Fibroblast of the conjunctiva (primary cell): ENCODE measurements at places on chromosomes 1 and 21.

DNA sequence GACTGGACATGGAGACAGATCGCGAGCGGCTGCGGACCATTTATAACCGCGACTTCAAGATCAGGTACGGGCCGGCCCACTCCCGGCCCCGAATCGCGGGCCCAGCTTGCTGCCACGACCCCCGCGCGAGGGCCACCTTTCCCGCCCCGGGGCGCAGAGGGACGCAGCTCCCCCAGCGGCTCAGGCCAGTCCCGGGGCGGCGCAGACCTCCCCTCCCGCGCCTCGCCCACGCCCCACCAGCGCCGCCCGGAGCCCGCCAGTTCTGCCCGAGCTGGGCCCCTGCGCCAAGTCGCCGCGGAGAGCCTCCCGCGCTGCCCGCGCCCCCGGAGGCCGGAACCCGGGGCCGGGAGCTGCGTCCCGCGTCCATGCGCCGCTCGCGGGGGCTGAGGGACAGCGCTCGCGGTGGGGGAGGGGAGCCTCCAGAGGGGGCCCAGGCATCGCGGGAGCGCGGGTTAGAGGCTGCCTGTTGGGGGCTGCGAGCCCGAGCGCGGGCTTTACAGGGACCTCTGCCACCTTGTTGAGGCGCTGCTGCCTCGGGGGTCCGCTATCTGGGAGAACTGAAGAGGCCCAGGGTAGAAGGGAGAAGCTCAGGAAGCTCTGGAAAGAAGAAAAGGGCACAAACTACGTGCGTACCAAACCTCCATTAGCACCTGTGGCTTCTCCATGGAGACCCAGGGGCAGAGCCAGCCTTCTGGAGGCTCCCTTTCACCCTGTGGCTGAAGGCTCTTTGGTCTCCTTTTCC lies 698 bp downstream of the MOV10 start:
- DNase-seq: no peak

- no peak for DNase-seq
These were observed 22.4 kb upstream of the INTS3 start for GRCh38 chr1:153705484-153705883.

DNA sequence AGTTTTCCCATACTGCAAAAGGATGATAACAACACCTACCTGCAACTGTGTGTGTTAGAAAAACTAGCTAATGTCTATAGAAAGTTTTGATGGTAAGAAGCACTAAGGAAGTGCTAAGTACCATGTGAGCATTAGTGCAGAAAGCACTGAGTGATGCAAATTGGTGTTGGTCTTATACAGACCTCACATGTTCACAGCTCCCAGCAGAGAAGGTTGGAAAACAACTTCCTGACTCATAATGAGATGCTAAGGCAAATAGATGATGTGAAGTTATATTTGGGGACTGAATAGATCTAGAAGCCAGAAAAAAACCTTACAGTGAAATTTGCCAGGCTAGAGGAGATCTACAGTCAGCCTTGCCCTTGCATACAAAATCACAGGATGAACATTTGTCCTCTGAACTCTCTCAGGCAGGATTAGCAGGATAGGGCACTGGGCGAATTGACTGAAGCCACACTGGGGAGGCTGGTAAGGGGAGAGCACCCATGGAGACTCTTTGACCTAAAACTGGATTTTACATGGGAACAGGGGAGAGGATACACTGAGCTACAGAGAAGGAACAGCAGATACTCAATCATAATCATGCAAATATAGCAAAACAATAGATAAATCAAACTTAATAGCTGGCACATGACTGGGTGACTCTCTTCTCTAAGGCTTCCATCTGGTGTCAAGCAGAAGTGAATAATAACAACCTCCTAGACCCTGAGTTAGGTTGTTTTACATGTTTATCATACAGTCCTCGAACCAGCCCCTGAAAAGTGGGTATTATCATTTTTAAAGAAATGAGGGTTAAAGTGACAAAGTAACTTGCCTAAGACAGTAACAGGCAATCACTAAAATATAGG lies 61.3 kb downstream of the ASTN1 start:
- no peak for DNase-seq

DNA sequence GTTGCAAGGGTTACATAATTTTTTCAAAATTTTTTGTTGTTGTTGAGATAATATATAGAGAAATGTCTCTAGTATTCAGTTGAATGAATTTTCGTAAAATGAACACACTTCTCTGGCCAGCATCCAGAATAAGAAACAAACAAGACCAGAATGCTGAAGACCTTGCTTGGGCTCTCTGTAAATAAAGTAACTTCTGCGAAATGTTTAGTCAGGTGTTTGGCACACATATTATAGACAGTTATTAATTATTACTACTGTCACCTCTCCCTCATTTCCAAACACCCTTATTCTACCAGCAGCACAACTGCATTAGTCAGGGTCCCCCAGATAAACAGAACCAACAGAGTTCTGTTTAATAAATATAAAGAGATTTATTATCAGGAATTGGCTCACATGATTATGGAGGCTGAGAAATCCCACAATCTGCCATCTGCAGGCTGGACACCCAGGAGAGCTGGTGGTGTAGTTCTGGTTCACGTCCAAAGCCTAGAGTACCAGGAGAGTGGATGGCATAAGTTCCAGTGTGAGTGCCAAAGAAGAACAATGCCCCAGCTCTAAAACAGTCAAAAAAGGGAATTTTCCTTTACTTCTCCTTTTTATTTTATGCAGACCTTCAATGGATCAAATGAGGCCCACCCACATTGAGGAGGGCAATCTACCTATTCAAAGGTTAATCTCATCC lies 44.1 kb upstream of the KCND3 start:
- DNase-seq: no peak

GRCh38 chr1:43463479-43463878 lies 9.7 kb upstream of the HYI start:
- no peak for DNase-seq

DNA sequence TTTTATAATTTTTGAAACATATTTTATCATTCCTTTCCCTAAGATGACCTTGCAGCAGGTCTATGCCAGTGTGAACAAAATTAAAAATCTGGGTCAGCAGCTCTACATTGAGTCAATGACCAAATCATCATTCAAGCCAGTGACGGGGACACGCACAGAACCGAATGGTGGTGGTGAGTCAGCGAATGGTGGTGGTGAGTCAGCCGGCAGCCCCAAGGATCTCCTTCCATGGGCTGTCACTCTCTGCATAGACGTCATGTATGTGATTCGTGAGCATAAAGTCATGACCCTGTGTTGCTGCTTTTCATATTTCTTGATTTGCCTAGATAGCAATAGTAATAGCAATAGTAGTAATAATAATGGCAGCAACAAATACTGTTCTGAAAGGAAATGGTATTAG lies 26.3 kb downstream of the PER3 start:
- peak; percentile 22 for DNase-seq
